Esophagus squamous epithelium (tissue), 5 donors: ENCODE measurements at places on chromosomes 3 and 15.
A peak's percentile ranks its signal among the peaks of the same experiment; 100 is the strongest.

DNA sequence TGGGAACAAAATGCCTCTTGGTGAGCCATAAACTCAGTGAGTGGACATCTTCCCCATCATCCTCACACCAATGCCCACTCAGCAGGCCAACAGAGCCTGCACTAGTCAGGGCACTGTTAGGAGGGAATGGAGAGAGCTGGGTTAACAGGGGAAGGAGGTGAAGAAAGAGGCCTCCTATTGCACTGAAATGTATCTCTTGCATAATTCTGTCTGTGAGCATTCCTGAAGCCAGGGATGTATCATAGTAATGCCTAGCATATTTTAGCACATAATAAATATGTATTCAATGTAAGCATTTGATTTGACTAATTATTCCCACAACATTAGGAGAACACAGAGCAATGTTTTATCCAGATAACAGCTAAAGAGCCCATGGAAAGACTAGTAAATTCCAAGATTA, 81.2 kb downstream of the ANO10 start:
- no peak for DNase-seq

GRCh38 chr15:81766829-81767475, 278.9 kb downstream of the MEX3B start:
- DNase-seq = no peak

DNA sequence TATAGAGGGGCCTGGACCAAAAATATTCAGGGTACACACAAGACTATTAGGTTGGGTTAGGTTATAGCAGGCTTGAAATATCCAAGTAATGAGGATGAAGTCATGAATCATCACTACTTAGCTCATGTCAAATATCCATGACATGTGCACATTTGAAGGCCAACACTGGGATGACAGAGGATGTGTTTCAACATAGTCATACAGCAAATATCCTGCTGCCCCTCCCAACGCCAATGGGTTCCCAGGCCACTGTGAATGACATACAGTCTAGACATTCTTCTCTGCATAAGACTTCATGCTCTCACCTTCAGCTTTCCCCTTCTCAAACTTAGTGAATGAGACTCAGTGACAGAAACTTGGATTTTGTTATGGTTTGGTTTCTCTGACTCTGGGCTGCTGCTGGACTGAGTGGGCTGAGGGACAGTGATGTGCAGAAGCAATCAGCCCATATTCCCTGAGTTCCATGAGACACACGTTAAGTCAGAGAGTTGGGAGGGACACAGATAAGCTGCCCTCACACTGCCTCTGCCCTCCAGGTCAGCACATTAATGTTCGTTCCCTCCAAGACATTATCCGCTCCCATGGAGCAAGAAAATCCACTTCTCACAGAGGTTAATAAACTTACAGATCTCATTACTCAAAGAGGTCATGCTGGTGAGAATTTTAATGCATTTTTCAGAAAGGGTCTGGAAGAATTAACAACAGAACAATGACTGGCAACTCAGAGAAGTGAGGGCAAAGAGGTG, 15.4 kb downstream of the HOMER2 start:
- no peak for DNase-seq

GRCh38 chr3:150447631-150448465, 39.8 kb downstream of the TSC22D2 start:
- no peak for DNase-seq

DNA sequence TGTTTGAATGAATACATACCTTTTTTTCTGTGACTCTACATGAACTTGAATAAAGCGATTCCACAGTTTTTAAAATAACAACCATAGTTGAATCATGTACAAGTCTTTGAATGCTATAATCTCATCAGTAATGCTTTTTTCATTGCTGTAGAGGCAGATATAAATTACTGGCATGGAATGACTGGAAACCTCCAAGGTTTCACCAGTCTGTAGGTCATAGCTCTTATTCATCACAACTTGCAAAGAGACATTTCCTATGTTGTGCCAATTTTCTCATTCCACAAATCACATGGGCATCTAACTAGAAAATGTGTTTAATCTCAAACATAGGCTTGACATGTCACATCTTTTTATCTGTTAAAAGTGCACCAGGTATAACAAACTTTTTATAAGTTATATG, 407.1 kb upstream of the KCNMB2 start:
- DNase-seq = no peak

DNA sequence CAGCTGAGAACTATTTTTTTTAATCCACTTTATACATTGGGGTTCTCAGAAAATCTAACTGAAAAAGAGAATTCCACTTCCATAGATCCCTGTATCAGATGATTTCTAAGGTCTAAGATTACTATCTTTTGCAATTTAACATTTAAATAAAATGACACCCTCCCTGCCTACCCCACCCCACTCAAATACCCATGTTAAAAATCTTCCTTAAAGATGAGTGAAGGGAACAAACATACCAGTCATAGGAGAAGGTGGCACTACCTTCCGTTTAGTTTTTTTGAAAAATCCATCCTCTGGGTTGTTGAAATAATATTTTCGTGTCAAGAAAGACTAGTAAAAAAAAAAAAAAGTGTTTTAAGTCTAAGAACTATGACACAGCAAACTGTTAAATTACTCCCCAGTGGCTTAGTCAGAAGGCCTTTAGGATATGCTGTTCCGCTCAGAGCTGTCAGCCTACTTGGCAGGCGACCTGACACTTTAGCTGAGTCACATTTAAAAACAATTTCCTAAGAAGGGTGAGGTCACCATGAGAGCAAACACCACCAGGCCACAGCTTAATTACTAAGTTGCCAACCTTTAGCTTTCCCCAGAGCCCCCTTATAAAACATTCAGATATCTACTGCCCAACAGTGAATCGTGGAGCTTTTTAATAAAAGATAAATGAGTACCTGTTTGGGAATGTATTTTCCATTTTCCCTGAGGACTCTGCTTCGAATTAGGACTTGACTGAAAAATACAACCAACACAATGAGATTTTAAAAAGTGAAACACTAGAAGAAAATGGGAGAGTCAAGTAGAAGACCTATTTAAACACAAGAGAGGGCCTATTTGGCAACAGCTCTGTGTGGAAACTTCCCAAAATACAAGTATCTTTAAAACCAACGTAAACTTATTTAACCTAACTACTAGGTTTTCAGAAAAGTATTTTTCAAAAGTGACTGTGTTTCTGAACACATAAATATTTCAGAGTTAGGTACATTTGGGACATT, 9.6 kb downstream of the EMC3 start:
- peak; percentile 8 for DNase-seq

- no peak for DNase-seq
These were observed 170.7 kb upstream of the FAM3D start for GRCh38 chr3:58837141-58837843.

GRCh38 chr3:126535636-126536035, 11.7 kb downstream of the CHST13 start:
- no peak for DNase-seq

GRCh38 chr15:101067660-101068522, 148.7 kb downstream of the LRRK1 start:
- no peak for DNase-seq

GRCh38 chr15:75763137-75763611, 50.5 kb upstream of the CSPG4 start:
- DNase-seq = no peak

DNA sequence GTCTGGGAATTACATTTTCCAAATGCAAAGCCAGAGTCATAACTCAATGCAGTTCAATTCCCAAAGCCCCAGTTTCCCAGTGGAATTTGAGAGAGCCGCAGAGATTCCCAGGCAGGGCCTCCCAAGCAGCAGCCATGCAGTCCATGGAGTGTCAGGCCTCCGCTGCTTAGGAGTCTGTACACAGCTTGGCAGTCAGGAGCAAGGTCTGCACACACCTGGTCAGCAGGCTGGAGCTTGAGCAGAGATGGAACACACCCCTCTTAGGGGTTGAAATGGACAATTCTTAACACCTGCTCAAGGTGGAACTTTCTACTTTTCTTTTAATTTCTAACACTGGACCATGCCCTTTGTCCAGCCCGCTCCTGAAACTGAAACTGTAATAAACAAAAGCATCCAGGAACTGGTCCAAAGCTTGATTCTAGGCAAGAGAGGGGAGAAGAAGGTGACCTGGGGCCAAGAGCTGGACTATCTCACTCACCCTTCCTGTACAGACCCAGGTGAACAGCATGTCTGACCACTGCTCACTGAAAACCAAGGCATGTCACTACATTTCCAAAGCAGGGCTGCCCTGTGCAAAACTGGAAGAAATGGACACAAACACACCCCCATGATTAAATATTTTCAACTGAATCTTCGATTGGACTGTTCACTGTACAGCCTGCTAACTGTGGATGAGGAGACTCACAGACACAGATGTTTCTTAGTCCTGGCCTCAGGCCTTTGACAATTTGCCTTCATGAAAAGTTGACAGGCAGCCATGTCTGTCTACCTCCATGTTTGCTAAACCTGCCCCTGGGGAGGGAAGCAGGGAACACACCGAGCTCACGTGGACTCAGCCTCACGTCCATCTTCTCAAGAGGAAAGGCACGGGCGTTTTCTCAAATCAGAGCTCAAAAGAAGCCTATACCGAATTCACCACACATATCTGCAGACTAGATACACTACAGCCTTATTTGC, 48.6 kb upstream of the DUSP7 start:
- no peak for DNase-seq

DNA sequence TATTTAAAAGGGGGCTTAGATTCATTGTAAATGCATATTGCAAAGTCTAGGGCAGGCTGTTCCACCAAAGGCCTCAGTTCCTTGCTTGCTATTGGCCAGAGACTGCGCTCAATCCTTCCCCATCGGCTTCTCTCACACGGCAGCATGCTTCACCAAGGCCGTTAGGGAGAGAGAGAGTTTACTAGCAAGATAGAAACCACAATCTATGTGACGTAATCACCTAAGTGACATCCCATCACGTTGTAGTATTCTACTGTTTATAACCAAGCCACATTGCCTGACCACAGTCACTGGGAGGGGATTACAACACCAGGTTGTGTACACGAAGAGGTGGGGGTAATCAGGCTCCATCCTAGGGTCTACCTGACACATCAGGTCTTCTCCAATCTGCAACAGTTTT, 16.0 kb upstream of the NPAP1 start:
- DNase-seq = no peak

GRCh38 chr3:135393159-135393558, 572.4 kb upstream of the PPP2R3A start:
- DNase-seq = no peak

GRCh38 chr3:99882436-99883137, 64.9 kb downstream of the CMSS1 start:
- no peak for DNase-seq

DNA sequence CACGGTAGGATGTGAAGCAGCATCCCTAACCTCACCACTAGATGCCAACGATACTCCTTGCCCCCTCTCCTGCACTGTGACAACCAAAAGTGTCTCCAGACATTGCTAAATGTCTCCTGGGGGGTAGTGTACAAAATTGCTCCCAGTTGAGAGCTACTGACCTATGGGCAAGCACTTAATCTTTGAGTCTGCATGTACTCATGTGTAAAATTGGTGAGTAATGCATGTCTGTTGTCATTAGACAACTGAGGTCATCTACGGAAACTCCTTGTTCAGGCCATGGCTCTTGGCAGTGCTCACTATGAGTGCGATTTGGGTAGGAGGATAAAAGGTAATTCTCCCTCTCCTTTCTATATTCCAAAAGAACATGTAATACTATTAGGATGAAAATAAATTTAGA, 29.2 kb downstream of the PDHB start:
- no peak for DNase-seq

- no peak for DNase-seq
These were observed 164.7 kb upstream of the UMPS start for GRCh38 chr3:124565551-124565950.

DNA sequence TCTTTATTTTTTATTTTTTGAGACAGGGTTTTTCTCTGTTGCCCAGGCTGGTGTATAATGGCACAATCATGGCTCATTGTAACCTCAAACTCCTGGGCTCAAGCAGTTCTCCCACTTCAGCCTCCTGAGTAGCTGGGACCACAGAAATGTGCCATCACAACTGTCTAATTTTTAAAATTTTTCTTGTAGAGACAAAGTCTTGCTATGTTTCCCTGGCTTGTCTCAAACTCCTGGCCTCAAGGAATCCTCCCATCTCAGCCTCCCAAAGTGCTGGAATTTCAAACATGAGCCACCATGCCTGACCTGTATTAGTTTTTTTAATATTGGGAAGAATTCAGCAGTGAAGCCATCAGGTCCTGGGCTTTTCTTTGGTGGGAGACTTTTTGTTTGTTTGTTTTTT, 13.6 kb upstream of the CLDN11 start:
- no peak for DNase-seq

DNA sequence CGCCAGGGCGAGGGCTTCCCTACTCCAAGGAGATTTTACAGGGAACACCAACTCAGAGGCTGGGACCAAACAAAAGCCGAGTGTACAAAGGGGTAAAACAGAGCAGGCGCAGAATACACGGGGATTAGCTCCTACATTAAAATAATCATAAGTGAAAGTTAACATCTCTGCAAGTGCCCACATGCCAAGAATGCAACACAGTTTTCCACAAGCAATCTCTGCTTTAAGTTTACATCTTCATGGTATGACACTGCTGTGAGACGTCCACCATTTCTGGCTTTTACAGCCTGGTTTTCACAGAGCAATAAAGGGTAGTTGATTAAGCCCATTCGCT, 500 bp upstream of the VGLL3 start:
- no peak for DNase-seq

DNA sequence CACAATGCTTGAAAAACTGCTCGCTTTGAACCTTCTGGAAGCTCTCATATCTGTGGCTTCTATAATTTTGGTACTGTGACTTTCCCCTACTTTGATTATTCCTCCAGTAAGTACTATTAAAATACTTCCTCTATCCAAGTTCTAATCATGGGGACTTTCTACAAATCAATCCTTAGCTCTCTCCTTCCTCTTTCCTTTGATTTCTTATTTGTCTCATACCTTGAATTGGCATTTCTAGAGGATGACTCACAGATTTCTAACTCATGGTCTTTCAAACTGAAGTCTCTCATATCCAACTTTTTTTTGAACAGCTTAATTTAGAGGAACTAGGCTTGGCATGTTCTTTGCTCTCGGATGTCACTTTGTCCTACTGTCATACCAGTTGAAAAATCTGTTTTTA, 241.8 kb downstream of the TBC1D5 start:
- no peak for DNase-seq

GRCh38 chr3:58480309-58480708, 11.6 kb upstream of the KCTD6 start:
- no peak for DNase-seq

DNA sequence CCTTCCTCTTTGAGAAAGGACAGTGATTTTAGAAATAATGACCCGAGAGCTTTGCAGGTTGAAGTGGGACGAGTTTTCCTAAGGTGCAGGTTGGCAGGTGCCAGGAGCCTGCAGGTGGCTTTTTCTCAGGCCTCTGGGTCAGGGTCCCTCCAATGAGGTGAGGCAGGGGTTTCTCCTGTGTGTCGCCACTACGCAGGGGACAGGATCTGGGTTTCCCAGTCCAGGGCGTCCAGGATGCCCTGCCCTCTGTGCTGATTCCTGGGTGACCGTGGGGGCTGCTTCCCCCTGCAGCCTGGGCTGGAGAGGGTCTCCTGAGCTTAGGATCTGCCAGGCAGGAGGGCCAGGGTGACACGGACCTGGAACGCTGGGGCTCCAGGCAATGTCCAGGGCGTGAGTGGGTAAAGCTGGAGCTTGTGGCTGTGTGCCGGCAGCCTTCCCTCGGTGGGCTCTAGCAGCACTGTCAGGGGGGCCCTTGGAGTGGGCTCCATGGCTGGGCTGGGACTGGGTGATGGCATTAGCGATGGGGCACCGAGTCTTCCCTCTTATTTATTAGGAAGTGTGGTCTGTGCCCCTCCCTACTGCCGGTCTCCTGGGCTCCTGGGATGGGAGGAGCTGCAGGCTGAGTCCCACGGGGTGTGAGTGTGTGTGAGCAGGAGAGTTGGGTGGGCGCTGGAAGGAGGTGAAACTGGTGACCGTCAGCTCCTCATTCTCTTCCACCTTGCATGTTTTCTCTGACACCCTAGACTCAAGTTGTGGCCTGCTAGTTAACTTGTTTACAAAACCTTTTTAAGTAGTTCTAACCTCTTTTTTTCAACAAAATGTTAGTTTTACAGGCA, 1.8 kb downstream of the APBA2 start:
- DNase-seq = no peak
